Pancreas (tissue), 10 donors: ENCODE measurements at places on chromosomes 16 and 17. TPM values are rescaled to one million over a fixed set of nuclear protein-coding genes. Genes with fewer than 3 reads are reported as not detected.

KCNAB3 gene
- total RNA-seq = 0.51 TPM

NME3 gene
- total RNA-seq = 33.9 TPM

IKZF3 gene
- 1.1 TPM for total RNA-seq

ACAP1 gene
- 1.9 TPM for total RNA-seq

EPOP gene
- 3.2 TPM for total RNA-seq
